ENCODE measurements at places on chromosomes 12 and 14.

DNA sequence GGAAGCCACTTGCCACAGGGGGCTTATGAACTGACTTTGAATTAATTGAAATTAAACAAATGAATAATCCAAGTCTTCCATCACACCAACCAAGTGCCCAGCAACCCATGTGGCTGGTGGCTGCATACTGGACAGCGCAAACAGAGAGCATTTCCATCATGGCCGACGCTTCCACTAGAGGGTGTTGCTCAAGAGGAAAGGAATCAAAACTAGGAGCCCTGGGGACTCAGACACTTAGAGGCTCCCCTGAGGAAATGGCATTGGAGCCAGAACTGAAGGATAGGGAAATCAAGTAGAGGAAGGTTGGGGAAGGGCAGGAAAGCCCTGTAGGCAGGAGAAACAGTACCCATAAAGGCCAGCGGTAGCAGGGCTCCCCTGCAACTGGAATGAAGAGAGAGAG, 50.6 kb upstream of the NUAK1 start:
- DNase-seq: no peak

DNA sequence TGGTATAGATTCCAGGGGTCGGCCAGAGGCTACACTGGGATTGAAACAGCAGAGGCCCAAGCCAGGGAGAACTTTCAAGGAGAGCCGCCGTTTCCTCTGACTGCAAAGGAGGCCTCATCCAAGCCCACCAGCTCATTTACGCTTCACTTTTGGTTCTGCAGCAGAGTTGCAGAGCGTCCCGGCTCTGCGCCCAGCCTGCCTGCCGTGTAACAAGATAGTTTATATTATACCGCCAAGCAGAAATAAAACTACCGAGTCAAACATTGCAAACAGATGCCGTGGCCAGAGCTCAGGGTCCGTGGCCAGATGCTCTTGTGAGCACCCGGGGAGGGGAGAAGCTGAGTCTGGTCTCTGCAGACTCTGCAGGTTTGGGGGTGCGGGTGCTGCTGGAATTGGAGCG, 60.7 kb upstream of the TBX3 start:
- DNase-seq: no peak

- DNase-seq: no peak
Measured at GRCh38 chr14:101122237-101123141, 219.0 kb upstream of the RTL1 start.

DNA sequence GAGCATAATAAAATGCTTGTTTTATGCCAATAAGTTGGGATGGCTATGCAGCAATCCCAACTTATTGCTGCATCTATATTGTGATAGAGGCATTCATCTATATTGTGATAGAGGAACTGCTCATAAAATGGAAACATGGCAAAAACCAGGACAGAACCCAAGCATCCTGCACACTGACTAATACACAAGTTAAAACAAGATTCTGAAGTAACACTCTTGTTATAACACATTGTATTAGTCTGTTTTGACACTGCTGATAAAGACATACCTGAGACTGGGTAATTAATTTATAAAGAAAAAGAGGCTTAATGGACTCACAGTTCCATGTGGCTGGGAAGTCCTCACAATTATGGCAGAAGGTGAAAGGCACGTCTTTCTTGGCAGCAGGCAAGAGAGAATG, 36.8 kb downstream of the KCNK10 start:
- DNase-seq: no peak

DNA sequence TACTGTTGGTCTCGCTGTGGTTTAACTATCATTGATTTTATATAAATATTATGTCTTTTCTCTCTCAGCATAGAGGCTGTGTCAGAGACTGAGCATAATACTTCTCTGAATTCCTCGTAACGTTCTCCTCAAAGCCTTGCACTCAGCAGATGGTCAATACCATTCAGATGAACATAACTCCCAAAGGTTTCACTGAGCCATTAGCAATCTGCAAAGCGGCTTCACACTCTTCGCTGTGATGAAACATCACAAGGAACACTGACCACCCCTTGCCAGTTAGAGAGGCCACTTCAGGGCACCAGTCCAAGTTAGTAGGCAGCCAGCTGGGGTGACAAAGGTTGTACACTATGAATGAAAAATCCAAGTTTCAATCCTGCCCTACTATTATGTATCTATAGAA, 30.1 kb upstream of the STON2 start:
- DNase-seq: no peak

- DNase-seq: no peak
Measured at GRCh38 chr12:113803759-113804140, 162.4 kb downstream of the RBM19 start.

DNA sequence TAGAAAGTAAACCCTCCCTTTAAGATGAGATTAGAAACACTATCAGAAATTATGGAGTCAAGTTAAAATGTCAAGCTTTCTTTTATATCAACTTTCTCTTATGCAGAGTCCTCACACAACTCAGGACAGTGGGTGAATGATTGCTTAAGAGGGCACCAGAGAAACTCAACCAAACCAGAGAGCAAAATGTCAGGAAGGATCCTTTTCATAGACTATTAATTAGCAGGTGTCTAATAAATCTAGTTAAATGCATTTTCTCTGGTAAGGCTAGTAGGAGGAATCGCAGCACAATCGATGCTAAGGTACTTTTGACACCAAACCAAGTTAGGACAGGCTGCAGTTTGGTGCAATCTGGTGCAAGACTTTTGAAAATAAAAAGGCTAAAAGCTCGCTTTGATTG, 614.7 kb upstream of the FOXG1 start:
- DNase-seq: no peak

Data from Caki2 (cell line).